ENCODE measurements at places on chromosomes 1 and 21. TPM values are rescaled to one million over a fixed set of nuclear protein-coding genes. Genes with fewer than 3 reads are reported as not detected.

GRCh38 chr1:156384007-156384406, 15.0 kb downstream of the RHBG start:
- no peak for DNase-seq

DNA sequence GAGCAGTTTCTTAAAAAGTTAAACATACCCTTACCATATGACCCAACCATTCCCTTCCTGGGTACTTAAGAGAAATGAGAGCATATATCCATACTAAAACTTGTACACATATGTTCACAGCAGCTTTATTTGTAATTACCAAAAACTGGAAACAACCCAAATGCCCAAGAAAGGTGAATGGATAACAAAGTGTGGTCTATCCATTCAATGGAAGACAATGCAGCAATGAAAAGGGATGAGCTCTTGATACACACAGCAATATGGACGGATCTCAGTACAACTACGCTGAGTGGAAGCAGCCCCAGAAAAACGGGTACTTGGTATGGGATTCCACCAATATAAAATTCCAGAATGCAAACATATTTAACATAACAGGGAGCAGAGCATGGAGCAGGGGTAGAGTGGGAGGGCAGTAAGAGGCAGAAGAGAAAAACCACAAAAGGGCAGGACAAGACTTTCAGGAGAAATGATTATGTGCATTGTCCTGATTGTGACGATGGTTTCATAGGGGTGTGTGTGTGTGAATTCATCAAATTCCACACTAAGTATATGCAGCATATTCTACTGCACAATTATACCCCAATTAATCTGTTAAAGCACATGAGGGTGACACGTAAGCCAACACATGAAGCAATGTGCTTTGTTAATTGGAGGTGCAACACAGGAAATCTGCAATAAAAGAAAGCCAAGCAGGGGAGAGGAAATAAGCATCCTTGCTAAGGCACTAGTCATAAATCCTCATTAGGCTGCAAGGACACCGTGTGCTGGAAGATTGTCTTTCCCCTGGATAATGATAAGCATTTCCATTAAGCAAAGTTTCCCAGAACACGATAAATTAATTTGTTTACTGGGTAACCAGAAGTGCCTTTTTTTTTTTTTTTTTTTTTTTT, 113.1 kb upstream of the KRTAP19-8 start:
- DNase-seq = no peak

GRCh38 chr1:59492500-59492899, 195.6 kb downstream of the FGGY start:
- DNase-seq = no peak

DNA sequence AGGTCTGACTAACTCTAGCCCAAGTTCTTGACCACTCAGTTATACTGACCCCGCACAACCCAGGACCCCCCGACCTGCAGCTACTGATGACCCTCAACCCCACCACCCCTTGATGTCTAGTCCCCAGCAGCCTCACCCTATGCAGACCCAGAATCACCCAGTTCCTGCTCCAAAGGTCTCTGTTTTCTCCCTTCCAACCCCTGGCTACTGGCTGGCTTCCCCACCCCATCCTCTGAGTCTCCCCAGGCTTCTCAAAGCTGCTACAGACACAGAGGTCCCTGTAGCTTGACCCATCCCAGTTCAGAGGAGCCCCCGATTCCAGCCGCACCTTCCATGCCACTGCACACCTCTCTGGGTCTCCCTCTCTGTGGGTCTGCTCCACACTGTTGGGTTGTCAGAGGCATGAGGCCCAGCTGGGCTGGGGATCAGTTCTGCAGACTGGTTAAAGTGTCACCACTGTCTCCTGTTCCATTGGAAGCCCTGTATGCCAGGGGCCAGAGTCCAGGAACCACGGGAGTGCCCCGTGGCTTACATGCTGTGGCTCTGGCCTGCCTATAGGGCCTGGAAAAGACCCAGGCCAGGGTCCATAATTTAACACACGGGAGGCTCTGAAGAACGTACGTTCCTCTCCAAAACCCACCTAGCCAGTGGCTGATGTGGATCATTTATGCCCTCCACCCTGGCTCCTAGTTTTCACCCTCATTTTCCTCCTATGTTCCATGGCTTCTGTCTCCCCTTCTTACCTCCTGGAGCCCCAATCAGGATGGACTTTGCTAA, 497 bp downstream of the PKLR start:
- DNase-seq = no peak

DNA sequence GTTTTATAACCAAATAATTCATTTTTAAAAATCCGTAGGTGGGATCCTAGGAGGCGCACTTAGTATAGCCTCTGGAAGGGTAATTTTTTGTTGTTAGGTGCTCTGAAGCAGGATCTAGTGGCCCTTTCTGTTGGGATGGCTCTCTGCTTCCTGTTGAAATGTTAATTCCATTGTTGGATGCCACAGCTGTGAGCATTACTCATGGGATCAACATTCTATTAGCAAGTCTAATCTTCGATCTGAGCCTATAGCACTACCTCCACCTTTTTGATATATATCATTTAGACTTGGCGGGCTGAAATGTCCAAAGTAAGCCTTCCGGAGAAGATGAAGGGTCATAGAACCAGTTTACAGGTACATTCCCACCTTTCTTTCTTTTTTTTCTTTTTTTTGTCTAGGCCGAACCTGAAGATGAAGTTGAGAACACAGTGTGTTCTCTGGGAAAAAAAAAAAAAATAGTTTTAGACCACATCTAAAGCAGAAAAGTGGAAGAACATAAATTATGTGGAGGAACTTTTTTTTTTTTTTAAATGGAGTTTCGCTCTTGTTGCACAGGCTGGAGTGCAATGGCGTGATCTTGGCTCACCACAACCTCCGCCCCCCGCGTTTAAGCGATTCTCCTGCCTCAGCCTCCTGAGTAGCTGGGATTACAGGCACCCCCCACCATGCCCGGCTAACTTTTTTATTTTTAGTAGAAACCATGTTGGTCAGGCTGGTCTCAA, 1.4 kb downstream of the CXADR start:
- no peak for DNase-seq

- no peak for DNase-seq
Observed at GRCh38 chr1:152501704-152502103, 8.9 kb upstream of the LCE5A start.

DNA sequence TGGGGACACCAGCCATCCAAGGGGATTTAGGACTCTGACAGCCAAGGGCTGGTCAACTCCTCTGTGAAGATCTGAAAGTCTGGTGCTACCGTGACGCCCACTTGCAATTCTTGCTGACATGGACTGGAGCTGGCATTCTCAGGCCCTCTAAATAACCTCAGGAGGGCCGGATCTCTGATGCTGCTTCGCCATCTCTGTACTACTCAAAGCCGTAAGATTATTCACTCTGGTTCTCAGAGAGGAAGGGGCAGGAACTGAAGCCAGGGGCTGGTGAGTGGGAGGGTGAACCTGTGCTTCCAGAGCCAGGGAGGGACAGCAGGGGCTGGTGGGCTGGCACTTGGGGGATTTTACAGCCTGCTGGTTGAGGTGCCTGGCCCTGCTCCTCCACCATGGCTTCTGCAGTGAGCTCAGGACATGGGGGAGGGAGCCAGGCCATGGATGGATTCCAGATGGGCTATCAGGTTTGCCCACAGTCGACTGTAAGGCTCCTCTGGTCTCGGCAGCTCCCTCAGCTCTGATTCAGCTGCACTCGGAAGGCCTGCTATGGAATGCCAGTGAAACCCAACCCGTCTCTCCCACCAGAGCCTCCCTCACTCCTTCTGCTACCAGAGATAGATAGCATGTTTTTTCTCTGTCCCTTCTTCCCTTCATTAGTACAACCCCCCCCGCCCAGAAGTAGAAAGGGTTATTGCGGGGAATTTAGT, 84.5 kb downstream of the PLXNA2 start:
- no peak for DNase-seq

- no peak for DNase-seq
Observed at GRCh38 chr1:219639876-219640577, 27.1 kb upstream of the ZC3H11B start.

DNA sequence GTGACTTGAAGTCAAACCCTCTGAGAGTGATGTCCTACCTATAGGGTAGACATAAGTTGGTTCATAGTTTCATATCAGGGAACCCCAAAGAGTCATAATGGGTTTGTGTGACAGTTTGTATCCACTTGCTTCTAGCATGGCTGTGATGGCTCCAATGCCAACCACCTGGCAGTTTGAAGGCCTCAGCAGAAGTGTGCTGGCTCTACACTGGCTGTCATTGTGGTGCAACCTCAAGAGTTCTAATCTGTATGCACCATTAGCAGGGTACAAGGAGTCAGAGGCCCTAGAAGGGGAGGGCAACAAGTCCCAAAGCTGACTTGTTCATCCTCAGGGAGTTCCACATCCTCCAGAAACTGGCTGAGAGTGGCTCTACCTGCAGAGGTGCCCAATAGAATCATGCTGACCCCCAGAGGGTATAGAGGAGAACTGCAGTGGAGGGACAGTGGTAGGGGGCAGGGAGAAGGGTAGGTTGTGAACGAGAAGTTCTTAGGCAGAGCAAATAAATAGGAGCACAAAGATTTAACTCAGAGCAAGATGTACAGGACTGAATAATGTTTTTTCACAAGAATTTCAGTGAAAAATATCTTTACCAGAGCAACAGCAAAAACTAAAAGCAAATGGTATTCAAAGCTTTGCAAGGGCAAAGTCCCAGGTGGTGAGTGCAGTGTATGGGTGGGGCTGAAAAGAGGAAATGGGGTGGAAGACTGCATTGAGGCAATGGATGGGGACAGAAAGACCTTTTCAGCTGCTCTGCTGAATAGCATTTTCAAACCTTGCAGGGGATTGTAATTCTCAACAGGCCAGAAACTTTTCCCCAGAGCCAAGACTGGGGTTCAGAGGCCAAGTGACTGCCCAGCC, 3.2 kb downstream of the FCRL2 start:
- no peak for DNase-seq

DNA sequence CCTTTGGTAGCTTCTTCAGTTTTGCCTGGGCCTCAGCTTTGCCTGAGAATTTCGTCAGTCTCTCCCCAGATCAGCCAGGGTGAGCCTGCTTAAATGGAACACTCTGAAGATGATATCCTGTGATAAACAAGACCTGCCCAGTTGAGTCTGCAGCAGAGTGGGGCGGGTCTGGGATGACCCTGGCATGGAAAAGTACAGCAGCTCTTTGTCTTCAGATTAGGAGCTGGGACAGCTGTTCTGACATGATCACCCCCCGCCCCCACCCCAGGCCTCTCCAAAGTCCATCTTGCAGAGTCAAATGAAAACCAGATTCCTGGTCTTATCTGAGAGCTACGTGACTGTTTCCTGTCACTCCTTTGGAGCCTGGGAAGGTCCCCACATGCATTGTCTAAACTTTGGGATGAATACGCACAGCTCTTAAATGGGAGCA, 2.2 kb upstream of the TMEM51 start:
- DNase-seq = no peak

GRCh38 chr1:109237512-109237911, 11.8 kb upstream of the CELSR2 start:
- no peak for DNase-seq

SH2D2A gene
- 1.1 TPM for total RNA-seq

RIPPLY3 gene
- not detected for total RNA-seq

PIGC gene
- total RNA-seq = 12.7 TPM

ETNK2 gene
- total RNA-seq = 5.2 TPM

IQCC gene
- 0.97 TPM for total RNA-seq

CNR2 gene
- total RNA-seq = not detected

All from Right ventricle myocardium superior (tissue), 1 donor.